ENCODE measurements at places on chromosomes 5 and 9.

GRCh38 chr9:31839273-31839672 lies 545.2 kb upstream of the ACO1 start:
- peak; percentile 50 for DNase-seq

DNA sequence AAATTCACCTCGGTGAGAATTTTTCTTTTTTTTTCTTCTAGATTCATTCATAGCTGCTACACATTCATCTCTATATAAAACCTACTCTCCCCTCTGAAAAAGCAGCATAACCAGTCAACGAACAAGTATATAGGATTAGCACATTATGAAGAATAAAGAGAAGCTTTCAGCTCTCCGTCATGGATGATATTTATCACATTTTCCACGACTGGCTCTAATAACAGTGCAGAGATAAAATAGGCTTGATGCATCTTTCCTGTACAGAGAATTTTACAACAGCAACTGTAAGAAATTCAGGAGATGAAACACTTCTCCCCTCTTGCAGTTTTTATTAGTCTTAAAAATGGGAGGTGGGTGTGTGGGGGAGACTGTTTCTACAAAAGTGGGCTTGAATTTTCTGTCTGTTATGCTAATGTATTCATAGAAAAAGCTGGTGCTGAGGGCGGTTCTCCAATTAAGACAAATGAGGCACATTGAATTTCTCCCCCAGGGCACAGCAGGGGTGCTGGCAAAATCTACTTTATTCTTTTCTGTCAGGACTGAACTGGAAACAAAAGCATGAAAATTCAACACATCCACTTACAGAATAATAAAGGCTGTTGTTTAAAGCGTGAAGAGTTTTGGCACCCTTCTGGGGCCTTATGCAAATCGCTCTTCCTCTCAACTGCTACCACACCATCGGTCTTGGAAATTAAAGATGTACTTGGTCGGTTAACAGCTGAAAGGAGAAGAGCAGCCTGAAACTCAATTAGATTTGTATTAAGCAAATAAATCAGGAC lies 233.9 kb upstream of the ZNF608 start:
- DNase-seq, result no peak

DNA sequence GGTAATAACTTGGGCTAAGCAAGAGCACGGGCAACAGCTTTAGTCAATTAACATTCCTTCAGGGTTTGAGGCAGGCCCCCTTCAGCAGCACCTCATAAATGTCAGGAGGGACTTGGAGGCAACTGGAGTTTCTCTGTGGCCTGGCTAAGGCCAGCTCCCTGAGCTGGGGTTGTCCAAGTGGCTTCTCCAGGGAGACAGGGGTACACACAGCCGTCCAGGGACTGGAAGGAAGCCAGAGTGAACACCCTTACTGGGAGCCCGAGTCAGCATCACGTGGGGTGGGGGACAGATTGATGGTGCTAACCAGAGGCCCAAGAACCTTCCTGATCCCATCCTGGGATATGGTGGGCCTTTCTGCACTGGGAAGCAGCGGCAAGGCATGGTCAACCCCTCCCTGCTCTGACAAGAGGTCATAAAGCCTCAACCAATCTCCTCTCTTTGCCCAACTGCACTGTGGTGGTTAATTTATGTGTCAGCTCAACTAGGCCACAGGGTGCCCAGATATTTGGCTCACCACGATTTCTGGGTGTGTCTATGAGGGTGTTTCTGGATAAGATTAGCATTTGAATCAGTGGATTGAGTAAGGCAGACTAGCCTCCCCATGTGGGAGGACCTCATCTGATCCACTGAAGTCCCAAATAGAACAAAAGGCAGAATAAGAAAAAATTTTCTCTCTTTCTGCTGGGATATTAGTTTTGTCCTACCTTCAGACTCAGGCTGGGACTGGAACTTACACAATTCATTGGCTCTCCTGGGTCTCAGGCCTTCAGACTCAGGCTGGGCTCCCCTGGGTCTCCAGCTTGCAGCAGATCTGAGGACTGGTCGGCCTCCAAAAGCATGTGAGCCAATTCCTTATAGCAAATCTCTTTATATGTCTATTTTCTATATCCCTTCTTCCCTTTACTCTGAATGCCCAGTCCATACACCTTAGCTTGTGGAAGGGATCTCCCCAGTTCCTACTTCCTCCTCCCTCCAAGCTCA lies 127.2 kb upstream of the LARP1 start:
- DNase-seq, result no peak

DNA sequence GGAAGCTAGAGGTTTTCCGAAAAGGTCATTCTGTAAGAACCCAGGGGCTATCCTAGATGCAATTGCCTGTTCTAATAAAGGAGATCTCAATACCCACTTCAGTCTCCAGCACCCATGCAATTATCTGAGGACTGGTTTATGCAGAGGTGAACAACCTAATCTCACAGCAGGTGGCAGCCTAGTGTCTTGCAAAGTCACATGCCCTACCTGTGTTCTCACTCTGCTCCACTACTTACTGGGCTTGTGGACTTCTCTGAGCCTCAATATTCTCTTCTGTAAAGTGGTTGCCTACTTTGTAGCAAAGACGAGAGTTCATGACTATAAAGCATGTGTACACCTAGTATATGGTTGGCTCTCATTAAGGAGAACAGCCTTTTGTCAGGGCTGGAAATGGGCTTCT lies 21.0 kb upstream of the ALDH1B1 start:
- peak; percentile 49 for DNase-seq

DNA sequence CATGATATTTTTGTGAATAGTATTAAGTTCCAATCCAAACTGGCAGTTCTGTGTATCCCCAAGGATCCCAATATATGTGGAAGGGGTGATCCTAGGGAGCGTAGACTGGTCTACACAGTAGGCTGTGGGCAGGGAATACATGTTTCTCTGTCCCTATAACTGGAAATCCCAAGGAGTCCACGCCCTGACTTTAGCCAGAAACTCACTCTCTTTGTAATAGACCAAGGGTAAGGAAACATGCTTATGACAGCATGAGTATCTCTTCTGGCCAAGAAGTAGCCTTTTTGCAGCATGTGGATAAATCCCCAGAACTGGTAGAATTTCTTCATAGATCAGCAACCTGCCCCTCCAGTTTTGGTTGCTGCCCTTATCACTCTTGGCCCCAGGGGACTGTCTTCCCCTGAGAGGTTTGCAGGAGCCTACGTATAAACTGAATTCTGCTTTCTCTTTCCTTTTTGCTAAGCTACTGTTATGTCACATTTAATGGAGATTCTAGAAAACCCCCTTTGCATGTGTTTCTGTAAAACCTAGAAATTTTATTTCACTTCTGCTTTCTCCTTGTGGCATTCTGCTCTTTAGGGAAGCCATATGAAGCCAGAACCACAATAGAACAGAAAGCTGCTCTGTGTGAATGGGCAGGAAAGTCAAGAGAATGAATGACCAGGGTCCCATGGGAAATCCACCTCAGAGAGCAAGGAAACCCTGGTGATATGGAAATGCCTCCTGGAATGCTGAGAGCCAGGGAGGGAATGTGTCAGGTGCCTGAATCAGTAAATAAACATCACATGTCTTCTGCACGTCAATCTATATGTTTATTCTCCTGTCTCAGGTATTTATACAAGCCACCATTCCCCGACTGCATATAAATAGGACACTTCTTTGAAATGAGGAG lies 3.5 kb downstream of the IFNA2 start:
- DNase-seq, result peak; percentile 83

DNA sequence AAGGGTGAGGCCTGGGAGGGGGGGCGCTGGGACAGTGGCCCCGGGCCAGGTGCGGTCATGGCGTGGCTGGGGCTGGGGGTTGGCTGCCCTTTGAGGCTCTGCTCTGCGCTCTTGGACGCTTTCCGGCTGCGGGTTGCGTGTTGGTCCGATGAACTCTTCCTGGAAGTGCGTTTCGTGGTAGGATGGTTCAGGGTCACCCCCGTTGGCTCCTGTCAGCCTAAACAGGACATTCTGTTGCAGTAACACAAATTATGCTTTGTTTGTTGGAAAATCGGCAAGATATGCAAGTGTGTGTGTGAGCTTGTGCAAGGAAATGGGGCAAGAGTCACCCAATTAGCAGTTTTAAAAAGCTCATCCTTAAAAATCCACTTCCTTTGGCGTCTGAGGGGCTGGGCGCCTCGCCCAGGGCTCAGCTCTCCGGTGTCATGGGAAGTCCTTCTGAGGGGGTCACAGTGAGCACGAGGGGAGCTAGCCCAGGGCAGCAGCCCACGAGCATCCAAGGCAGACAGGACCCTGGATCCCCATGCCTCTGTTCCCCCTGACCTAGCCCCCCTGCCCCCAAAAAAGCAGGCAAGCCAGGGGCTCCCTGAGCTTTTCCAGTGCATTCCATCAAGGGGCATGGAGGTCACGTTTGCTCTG lies 22.2 kb upstream of the RNU6ATAC start:
- no peak for DNase-seq

- no peak for DNase-seq
Observed at GRCh38 chr5:43643750-43644149, 40.8 kb downstream of the NNT start.

GRCh38 chr5:81417052-81417451 lies 23.1 kb upstream of the ACOT12 start:
- no peak for DNase-seq

- peak; percentile 71 for DNase-seq
Observed at GRCh38 chr5:164934039-164934438, 1428.6 kb downstream of the MAT2B start.

GRCh38 chr5:156594406-156594805 lies 255.7 kb upstream of the PPP1R2B start:
- no peak for DNase-seq

GRCh38 chr5:3709068-3709716 lies 113.6 kb downstream of the IRX1 start:
- no peak for DNase-seq

All from OCI-M1 (cell line).